ENCODE measurements at places on chromosomes 1 and 21.
A peak's percentile ranks its signal among the peaks of the same experiment; 100 is the strongest.

- no peak for DNase-seq
Measured at GRCh38 chr1:54329312-54330003, 76.7 kb downstream of the SSBP3 start.

DNA sequence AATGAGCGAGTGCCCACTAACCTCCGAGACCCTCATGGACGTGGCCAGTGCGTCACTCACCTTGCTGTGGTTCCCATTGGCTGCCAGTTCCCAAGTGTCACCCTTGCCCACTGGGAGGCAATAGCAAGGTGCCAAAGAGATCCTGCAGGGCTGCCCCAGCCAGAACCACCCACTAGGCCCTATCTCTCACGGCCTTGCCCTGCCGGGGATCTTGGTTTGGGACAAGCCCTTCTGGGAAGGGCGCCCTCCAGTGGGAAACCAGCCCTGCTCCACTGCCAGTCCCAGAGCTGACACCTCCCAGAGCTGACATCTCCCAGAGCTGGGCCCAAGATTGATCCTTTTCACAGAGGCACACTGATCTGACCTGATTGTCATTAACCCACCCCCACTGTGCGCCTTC is 2.1 kb upstream of the SELENON start:
- no peak for DNase-seq

- DNase-seq: no peak
Measured at GRCh38 chr1:21115098-21115760, 61.5 kb downstream of the EIF4G3 start.

- DNase-seq: no peak
Measured at GRCh38 chr1:197463142-197463541, 195.1 kb downstream of the CRB1 start.

DNA sequence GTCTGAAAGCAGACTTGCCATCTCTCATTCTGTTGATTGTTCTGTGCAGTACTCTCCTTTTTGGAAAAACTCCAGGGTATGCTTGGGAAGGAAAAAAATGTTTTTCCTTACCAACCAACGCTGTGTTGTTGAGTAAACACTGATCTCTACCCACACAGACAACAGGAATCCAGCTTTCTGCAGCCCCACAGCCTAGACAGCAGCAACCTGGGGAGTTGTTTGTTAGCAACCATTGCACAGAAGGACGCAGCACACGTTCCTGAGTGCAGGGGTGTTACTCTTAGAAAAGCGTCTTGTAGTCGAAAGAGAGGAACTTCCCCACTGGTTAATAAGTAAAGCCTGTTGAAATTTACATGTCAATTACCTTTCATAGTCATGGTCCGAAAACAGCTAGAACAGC is 56.6 kb downstream of the SMYD2 start:
- peak; percentile 65 for DNase-seq

- DNase-seq: no peak
Measured at GRCh38 chr1:211843018-211843417, 12.5 kb upstream of the LPGAT1 start.

GRCh38 chr21:44333509-44334328 is 5.5 kb downstream of the CFAP410 start:
- no peak for DNase-seq

DNA sequence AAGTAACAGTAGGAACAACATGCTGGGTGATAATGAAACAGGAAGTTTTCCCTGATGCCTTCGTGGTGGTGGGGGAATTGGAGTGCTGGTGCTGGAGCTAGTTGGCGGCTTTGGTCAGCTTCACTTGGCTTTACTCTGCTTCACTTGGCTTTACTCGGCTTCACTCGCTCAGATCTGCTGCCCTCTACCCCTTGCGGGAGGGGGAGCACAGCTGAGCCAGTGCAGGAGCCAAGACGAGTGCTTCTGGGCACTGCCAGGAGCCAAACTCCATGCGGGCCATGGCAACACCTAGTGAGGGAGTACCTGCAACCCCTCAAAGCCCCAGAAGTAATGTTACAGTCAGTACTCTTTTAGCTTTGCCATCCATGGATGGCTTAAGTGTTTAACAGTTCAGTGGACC is 10.6 kb upstream of the PRKACB start:
- no peak for DNase-seq

DNA sequence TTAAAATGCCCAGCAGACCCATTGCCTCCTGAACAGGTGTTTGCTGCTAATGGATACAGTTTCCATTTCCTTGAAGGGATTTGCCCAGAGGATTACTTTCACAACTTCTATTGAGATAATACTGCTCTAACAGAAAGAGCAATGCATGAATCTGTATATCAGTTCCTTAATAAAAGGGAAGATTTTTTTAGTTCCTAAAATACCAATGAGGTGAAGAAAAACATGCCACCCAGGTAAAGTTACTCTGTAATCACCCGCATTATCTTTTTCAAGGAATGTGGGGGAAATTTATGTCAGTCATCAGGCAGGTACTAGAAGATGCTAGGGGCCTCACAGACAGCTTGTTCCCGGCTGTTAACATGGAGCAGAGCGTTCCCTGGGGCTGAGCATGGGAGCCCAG is 41.1 kb downstream of the KCNJ15 start:
- no peak for DNase-seq

- no peak for DNase-seq
Measured at GRCh38 chr1:102800406-102800805, 307.9 kb downstream of the COL11A1 start.

GRCh38 chr1:47624531-47624930 is 186.7 kb downstream of the FOXD2 start:
- DNase-seq: no peak

DNA sequence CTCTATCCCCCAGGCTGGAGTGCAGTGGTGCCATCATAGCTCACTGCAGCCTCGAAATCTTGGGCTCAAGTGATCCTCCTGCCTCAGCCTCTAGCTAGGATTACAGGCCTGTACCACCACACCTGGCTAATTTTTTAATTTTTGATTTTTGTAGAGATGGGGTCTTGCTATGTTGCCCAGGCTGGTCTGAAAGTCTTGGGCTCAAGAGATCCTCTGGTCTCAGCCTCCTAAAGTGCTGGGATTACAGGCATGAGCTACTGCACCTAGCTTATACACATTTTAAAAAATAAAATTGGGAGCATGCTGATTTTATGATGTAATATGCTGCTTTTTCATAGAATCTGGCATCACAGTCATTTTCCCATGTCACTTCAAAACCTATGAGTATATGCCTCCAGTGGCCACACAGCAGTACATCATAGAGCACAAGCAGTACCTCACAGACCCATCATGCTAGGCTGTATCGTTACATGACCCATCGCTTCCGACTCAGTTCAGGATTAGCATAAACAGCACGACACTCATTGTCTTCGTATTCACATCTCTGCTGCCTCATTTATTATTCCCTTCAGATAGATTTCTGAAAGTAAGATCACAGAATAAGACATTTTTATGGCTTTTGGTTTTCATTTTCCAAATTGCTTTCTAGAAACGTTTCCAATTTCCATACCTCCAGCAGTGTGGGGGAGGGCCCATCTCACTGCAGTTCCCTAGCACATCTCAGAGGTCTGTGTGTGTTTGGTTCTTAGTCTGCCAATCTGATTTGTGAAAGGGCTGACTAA is 35.9 kb upstream of the CCSAP start:
- DNase-seq: no peak

DNA sequence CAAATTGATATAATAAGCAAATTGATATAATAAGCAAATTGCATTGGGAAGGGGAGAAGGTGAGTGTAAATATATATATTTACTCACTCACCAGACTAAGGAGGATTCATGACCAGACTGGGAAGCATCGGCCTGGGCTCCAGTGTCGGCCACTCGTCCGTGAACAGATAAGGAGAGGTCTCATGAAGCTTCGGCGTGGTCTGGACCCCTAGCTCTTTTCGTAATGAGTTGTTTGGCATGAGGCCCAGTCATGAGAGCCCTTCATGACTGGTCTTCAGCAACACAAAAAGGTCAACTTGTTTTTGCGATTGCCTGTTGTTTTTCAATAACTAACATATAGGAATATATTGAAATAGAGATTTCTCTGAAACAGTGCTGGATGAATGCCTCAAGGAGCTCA is 222.9 kb upstream of the KCNK2 start:
- DNase-seq: no peak

- no peak for DNase-seq
Measured at GRCh38 chr1:8752921-8753713, 64.3 kb downstream of the RERE start.

- DNase-seq: no peak
Measured at GRCh38 chr1:167799747-167800146, 78.0 kb downstream of the MPZL1 start.

- DNase-seq: no peak
Measured at GRCh38 chr21:41011098-41011731, 156.7 kb upstream of the BACE2 start.

- no peak for DNase-seq
Measured at GRCh38 chr1:76138217-76138616, 63.7 kb downstream of the ST6GALNAC3 start.
